ENCODE measurements at places on chromosomes 3 and 15.

- DNase-seq, result no peak
These were observed 167.1 kb upstream of the WNT5A start for GRCh38 chr3:55654123-55654760.

GRCh38 chr3:101026244-101026643 is 33.0 kb upstream of the ABI3BP start:
- no peak for DNase-seq

DNA sequence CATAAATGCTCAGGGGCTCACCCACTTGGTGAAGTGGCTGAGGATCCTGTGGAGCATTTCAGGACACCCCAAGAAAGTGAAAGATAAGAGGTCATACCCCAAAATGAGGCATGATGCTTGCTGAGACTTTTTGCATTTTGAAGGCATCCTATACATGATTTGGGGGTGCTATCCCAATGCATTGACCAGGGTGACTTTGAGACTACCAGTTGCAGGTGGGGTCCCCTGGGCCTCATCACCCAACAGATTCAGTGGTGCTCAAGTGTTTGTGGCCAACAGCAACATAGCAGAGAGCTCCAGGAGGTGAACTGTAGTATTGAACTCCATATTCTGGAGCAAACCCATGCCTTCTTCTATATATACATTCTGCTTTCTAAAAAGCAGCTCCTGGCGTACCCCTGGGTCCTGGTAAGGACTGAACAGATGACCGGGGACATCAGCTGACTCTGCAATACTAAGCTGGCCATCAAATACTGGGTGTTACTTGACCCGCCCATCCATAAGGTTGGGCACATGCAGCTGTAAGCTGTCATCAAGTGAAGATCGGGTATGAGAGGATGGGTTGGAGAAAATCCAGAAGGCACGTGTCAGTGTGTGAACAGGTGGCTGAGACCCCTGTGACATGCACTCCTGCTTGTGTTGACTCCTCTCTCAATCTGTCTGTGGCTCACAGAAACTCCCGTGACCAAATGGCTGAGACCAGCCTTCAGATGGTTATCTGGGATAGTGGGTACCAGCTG is 143.3 kb downstream of the KLF13 start:
- no peak for DNase-seq

- no peak for DNase-seq
These were observed 80.0 kb upstream of the CACNA2D3 start for GRCh38 chr3:54042259-54042823.

DNA sequence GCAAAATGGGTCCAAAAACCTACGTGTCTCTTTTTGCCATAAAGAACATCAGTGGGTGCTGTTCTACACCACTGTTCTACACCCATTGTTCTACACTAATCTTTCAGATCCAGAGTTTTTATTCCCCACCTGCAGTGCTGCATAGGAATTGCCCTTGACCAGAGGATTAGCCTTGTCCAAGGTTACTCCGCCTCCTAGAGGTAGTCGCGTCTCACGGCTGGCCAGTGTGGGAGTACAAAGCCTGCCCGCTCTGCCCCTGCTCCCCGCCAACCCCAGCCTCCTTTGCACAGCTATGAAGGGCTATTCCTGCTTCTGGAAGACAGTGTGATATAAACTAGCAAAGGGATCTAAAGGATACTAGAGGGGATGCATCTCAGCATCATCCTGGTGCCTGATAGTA is 222.1 kb upstream of the LMCD1 start:
- no peak for DNase-seq
